ENCODE measurements at places on chromosomes 16 and 17. TPM values are rescaled to one million over a fixed set of nuclear protein-coding genes. Genes with fewer than 3 reads are reported as not detected.

TSPOAP1 gene
- 29.1 TPM for total RNA-seq

DCAKD gene
- total RNA-seq, result 51.7 TPM

SLC13A2 gene
- total RNA-seq, result 1.9 TPM

JUP gene
- 261 TPM for total RNA-seq

PPY gene
- not detected for total RNA-seq

TSPAN10 gene
- total RNA-seq, result 3.9 TPM

CD79B gene
- total RNA-seq, result 6.8 TPM

MT1G gene
- total RNA-seq, result 40.0 TPM

SEZ6L2 gene
- total RNA-seq, result 17.3 TPM

DRC3 gene
- 12.6 TPM for total RNA-seq

ACAP1 gene
- total RNA-seq, result 4.8 TPM

BLTP2 gene
- 119 TPM for total RNA-seq

TERB1 gene
- total RNA-seq, result not detected

RNF112 gene
- 4.1 TPM for total RNA-seq

VPS25 gene
- 65.6 TPM for total RNA-seq

CRYBA1 gene
- total RNA-seq, result not detected

AIPL1 gene
- total RNA-seq, result not detected

CDRT15L2 gene
- not detected for total RNA-seq

NTN1 gene
- 11.3 TPM for total RNA-seq

OR3A3 gene
- not detected for total RNA-seq

AANAT gene
- total RNA-seq, result 0.41 TPM

PNMT gene
- 3.7 TPM for total RNA-seq

CCDC78 gene
- 0.93 TPM for total RNA-seq

SDK2 gene
- 19.2 TPM for total RNA-seq

ZNF213 gene
- 13.0 TPM for total RNA-seq

SEC14L5 gene
- total RNA-seq, result 0.82 TPM

DPEP2 gene
- total RNA-seq, result 2.7 TPM
